ENCODE measurements at places on chromosomes 5 and 9.

- no peak for DNase-seq
Measured at GRCh38 chr9:29220596-29221251, 1647.4 kb upstream of the C9orf72 start.

DNA sequence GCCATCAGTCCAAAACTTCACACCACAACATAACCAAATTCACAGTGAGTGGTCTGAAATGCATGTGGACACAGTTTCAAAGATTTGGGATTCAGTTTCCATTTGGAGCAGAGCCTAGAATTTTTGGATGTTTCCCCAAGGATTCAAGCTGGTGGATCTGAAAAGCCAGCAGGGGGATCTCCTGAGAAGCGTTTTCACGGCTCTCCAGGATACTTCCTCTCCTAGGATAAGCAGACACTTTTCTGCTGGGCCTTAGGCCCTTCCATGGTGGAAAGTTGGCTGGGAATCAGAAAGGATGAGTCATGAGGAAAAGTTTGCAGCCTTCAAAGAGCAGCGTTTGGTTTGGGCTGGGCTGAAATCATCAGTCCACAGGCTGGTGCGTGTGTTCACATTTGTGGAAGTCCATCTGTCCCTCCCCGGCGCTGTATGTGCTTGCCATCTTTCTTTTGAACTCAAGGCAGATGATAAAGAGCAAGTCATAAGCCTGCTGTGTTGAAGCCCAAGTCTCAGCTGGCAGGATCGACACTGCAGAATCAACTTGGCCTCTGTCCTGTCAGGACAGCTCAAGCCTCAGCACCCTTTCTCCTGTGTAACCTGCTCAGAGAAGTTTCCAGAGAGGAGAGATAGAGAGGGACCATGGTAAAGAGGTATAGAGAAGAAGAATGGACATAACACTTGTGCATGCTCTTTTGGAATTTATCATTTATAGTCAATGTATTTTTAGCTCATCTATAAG lies 152.6 kb upstream of the MSX2 start:
- DNase-seq: no peak

DNA sequence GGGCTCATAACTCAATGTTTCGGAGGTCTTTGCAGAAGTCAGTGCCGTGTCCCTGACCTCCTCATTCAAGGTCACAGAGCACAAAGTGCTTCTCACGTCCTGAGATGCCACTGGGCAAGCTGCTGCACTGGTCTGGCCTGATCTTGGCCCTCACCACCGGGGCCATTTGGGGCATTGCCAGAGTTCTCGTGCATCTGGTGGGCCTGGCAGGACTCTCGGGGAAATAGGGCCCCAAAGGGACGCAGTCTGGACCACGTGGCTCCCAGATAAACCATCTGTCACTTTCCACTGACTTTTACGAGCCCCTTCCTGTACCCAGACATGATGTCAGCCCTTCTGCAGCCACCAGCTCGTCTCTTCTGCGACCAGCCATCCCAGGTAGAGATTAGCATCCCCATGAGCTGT lies 54.8 kb downstream of the HRH2 start:
- no peak for DNase-seq

- DNase-seq: no peak
Measured at GRCh38 chr9:21994556-21995005, at the start of gene CDKN2B-AS1. Gene CDKN2B-AS1, plus strand, starts transcription at chr9:21994791.

DNA sequence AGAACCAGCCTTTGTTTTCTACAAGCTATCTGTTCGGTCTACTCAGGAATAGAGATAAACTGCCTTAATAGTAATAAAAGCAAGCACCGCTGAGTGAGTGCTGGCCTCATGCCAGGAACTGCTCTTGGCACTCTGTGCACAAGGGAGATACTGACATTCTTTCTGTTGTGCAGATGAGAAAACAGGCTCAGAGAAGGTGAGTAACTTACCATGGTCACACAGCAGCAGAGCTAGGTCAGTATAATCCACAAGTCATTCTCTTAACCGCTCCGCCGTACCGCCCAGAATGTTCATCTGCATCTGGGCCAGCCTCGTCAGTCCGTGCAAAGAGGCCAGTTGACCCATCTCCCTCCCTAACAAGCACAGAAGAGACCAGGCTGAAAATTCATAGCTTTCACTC lies 27.4 kb downstream of the QRFP start:
- no peak for DNase-seq

GRCh38 chr9:89444274-89444673 lies 53.6 kb downstream of the SEMA4D start:
- DNase-seq: no peak

- DNase-seq: no peak
Measured at GRCh38 chr5:116573702-116574366, 789 bp downstream of the SEMA6A start.

Measured in T-helper 2 cell (primary cell).